ENCODE measurements at places on chromosomes 1 and 21.

GRCh38 chr1:168960114-168960513 is 146.4 kb upstream of the ATP1B1 start:
- no peak for DNase-seq

DNA sequence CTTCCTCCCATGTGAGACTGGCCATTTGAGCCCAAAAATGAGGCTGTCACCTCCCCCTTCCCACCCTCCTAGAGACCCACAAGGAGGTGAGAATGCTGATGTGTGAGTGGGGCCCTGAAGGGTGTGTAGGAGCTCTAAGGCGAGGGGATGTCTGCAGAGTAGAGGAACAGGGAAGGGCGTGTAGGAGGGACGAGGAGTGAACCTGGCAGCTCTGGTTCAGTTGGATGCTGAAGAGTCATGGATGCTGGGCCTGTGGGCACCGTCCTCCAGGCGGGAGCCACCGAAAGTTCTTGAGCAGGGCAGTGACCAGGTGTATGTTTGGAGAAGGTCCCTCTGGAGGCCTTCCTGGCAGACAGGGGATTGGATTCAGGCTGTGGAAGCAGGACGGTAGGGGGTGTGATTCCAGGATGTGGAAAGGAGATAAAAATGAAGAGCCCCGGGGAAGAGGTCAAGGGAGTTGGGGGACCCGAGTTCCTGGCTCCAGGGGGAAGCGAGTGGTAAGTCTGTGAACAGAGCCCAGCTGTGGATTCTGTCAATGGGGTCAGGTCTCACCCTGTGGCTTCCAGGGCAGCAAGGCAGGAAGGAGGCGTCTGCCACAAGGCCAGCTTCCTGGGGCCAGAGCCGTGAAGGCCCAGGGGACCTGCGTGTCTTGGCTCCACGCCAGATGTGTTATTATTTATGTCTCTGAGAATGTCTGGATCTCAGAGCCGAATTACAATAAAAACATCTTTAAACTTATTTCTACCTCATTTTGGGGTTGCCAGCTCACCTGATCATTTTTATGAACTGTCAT is 7.9 kb downstream of the SAMD11 start:
- DNase-seq: no peak

DNA sequence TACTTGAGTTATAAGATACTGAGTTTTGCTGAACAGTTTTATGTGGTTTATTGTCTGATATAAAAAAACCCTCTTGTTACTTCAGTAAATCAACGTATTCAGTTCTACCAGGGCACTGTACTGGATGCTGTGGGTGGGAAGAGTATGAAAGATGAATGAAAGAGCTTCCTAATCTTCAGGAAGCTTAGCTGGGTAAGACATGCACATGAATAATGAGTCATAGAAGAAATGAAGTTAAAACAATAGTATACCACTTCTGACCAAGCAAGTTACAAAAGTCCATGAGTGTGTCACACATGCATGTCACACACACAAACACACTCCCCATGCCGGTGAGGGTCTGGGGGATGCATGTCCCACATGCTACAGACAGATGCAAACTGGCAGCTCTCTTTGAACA is 105.9 kb downstream of the SIPA1L2 start:
- DNase-seq: no peak

GRCh38 chr1:178869119-178869697 is 1.7 kb downstream of the ANGPTL1 start:
- no peak for DNase-seq

- DNase-seq: no peak
Measured at GRCh38 chr1:164905869-164906268, 346.9 kb downstream of the PBX1 start.
